ENCODE measurements at places on chromosomes 2 and 18.
A peak's percentile ranks its signal among the peaks of the same experiment; 100 is the strongest.

DNA sequence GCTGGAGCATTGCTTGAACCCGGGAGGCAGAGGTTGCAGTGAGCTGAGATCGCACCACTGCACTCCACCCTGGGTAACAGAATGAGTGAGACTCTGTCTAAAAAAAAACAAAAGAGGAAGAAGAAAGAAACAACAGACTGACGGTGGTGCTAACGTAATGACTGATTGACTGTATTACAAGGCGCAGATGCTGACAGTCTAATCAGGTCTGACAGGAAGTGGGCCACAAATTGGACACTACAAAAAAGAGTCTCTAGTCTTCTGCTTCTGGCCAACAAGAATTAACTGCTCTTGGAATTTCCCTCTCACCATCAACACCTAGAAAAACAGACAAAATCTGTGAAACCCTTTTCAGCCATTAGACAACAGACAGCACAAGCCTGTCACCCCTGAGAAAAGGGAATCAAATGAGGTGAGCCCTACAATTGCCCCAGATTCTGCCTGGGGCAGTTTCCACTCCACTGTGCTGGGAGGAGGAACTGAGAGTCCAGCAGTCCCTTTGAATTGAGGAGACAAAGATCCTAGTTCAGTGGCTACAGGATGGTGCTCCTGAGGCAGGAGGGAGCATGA lies 43.3 kb downstream of the SNED1 start:
- DNase-seq = peak; percentile 42

GRCh38 chr2:171158036-171158789 lies 2.5 kb downstream of the TLK1 start:
- no peak for DNase-seq

- DNase-seq = no peak
These were observed 136.0 kb downstream of the GFPT1 start for GRCh38 chr2:69250981-69251380.

- no peak for DNase-seq
These were observed 61.6 kb upstream of the ACYP2 start for GRCh38 chr2:54053830-54054229.

- no peak for DNase-seq
These were observed 606.5 kb upstream of the GYPC start for GRCh38 chr2:126049461-126049860.

Data from GM19239 (cell line).